Caki2 (cell line): ENCODE measurements at places on chromosomes 7 and 10.

DNA sequence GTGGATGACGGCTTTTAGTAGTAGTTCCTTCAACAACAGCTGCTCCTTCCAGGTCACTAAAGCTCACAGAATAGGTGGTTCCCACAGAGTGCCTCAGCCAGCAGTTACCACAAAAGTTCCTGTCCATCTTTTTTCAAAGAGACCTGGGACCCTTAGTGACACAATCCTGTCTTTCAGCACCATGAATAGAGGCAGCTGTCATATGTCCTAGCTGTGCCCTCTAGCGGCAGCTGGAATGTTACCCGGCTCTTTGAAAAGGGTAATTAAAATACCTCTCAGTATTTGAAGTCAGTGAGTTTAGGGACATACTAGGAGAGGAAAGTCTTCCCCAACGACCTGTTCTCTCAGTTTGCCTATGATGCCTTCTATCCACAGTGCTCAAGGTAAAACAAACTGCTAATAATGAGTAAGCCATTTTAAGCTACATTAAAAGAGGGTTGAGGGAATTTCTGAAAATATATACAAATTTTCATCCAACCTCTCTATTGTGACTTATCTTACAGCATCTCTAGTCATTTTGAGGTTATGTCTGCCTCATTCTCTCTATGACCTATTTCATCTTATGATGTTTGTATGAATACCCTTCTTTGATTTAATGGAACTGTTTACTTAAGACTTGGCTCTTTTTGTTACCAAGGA is 290.8 kb downstream of the NXPH1 start:
- peak; percentile 39 for DNase-seq

- no peak for DNase-seq
Observed at GRCh38 chr10:131808370-131808930, 92.4 kb upstream of the PPP2R2D start.

DNA sequence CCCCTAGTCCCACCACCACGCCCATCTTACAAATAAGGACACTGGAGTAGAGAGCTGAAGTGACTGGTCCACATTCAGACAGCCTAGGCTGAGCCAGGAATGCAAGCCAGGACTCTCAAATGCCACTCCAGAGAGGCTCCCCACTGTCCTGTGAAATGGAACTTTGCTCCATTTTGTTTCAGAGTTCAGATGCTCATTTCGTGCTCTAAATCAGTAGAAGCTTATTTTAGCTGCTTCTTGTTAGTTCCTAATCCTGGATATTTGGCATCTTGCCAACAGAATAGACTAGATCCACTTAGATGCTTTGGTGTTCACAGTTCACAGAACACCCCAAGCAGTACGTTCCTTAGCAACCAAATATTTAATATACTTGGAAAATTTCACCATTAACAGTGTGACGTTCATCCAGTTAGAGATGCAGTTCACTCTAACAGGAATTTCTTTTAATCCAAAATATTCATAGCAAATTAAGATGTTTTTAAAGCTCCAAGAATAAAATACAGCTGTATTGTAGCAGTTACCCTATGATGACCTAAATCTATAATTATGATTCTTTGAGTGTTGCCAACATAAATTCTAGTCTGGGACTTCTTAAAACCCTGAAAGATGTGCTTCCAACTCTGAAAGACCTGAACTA is 7.3 kb downstream of the MMP21 start:
- no peak for DNase-seq

DNA sequence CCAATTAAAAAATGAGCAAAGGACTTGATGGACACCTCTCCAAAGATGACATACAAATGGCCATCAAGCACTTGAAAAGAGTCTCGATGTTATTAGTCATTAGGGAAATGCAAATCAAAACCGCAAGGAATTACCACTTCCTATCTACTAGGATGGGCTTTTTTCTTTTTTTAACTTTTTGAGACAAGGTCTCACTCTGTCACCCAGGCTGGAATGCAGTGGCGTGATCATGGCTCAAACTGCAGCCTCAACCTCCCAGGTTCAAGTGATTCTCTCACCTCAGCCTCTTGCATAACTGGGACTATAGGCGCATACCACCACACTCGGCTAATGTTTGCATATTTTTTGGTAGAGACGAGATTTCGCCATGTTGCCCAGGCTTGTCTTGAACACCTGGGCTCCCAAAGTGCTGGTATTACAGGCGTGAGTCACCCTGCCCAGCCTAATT is 13.6 kb downstream of the NKX1-2 start:
- DNase-seq = no peak

DNA sequence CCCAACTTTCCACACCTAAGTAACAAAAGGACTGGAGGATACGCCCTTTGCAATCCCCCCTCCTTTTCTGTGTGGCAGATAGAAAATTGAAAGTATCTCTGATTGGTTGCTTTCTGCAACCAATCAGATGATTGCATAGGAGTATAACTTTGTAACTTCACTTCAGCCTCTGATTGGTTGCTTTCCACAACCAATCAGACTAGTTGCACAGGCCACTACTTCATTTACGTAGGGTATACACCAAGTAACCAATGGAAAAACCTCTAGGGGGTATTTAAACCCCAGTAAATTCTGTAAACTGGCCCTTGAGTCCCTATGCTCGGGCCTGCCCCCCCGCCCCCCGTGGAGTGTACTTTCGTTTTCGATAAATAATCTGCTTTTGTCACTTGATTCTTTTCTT is 1080.4 kb downstream of the CNTNAP2 start:
- peak; percentile 82 for DNase-seq

- DNase-seq = no peak
Observed at GRCh38 chr10:70312972-70313371, 29.2 kb upstream of the NPFFR1 start.

- no peak for DNase-seq
Observed at GRCh38 chr10:100033766-100034418, 24.1 kb upstream of the DNMBP start.

DNA sequence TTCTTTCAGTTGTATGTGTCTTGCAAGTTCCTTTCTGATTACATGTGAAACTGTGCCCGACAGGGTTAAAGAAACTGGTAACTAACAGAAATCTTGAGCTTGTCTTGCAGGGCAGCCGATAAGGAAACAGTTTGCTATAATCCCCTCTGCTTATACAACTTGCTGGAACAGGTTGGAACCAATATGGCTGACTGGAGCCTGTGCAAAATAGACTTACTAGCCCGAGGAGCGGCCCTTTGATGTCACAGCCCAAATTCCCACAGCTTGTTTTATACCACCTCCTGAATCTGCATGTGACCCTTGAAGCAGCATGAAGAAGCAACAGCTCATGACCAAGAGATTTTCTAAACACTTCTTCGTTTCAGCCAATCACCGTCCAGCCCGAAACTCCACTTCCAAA is 3.3 kb upstream of the YKT6 start:
- no peak for DNase-seq

- DNase-seq = peak; percentile 25
Observed at GRCh38 chr7:135210888-135211178, 493 bp downstream of the WDR91 start.

GRCh38 chr10:69734797-69735468 is 66.8 kb upstream of the COL13A1 start:
- no peak for DNase-seq

DNA sequence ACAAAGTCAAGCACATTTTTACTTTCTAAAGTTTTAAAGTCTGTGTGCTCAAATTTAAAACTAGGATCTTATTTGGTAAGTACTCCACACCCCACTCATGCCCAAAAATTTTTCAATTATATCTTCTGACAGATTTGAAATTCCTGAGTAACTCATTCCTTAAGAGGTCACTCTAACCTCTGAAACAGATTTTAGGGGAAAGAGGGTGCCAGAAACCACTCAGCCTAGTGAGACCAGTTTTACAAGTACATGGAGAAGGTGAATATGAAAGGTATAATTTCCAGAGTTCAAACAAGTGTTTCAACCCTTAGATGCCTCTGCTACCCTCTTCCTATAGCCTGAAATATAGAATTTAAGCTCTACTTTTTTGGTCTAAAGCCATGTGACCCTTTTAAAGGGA is 79.2 kb downstream of the C7orf25 start:
- no peak for DNase-seq

GRCh38 chr7:130877236-130877990 is 143.4 kb upstream of the KLF14 start:
- DNase-seq = no peak

GRCh38 chr7:45974540-45975360 is 53.7 kb upstream of the IGFBP3 start:
- DNase-seq = no peak

DNA sequence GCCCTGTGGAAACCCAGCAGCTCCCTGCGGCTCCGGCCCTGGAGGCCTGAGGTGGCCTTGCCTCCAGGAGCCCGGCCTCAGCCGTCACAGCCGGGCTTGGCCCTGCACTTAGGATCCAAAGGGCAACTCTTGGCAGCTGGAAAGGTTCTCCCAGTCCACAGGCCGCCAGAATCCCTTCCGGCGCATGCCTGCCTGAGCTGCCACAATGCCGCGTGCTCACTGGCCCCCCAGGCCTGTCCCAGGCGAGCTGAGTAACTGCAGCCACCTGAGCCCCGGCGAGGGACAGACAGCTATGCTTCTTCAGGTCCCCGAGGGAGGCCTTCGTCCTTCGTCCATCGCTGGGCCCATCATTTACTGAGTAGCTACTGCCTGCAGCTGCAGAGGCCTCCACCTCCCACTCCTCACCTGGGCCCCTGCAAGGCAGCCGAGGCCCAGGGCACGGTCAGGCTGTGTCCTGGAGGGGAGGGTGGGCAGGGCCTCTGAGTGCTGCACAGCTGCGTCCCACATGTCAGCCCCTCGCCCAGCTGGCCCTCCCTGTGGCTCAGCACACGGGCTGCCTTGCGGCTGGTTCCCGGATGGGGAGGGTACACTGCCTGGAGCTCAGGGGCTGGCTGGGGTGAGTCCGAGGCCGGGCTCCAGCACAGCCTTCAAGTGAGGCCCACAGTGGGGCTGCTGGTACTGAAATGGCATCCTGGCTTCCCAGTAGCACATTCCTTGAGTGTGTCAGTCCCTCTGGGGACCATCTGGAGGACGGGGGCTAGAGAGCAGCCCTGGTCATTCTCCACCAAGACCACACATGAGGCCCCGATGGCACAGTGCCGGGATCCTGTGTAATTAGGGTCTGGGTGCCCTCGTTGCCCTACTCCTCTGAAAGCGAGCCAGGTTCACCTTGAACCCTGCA is 172.5 kb downstream of the ELFN1 start:
- DNase-seq = no peak

DNA sequence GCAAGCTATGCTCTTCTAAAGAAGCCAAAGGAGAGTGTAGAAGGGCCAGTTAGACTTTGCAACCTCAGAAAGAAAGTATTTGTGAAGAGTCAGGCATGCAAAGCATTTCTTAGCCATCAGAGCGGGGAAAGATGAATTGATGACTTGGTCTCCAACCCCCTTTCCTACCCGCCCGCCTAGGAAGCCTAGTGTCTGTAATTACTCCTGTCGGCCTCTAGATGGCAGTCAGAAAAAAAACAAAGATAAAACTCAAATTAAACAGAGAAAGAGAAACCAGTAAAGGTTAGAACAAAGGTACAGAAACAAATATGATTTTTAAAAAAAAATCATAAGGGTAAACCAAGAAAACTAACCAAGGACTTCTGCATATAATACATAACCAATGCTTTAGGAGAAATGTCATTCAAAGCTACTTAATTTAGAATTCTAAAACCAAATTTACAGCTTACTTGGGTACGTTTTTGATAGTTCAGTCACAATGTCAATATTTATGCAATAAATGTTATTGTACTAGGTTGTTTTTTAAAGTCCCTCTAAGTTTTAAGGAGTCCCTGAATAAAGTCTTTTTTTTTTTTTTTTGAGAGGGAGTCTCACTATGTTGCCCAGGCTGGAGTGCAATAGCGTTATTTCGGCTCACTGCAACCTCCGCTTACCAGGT is 97.6 kb downstream of the LYZL1 start:
- peak; percentile 62 for DNase-seq

DNA sequence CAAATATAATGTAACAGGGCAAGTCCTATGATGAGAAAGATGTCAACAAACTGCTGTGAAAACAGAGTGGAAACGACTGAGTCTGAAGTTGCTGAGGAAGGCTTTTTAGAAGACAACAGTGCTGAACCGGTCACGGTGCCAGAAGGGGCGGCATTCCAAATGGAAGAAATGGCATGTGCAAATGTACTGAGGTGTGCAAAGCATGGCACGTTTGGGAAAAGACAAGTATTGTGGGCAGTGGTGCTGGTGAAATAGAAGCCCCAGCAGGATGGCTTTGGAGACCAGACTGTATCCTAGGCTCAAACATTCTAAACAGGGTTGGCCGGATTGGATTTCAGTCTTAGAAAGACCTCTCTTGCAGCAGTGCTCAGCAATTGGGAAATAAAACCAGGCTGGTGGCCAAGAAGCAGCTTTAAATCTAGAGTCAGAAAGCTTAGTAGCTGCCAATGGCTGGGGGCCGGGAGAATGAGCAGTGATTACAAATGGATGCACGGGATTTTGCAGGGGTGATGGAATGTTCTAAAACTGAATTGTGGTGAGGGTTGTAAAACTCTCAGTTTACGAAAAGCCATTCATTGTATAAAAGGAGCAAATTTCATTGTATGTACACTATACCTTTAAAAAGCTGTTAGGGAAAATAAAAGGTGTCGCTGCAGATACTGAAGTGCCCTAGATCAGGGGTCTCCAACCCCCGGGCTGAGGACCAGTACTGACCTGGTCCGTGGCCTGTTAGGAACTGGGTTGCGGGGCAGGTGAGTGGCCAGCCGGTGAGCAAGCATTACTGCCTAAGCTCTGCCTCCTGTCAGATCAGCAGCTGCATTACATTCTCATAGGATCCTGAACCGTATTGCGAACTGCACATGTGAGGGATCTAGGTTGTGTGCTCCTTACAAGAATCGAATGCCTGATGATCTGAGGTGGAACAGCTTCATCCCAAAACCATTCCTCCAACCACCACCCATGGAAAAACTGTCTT is 141.6 kb downstream of the HIBADH start:
- DNase-seq = no peak

- no peak for DNase-seq
Observed at GRCh38 chr10:129126982-129127381, 340.1 kb upstream of the MGMT start.

- peak; percentile 84 for DNase-seq
Observed at GRCh38 chr10:88110355-88110754, 246.9 kb downstream of the PTEN start.

GRCh38 chr10:34224639-34225038 is 590.5 kb downstream of the PARD3 start:
- no peak for DNase-seq

GRCh38 chr7:117138981-117139380 is 183.9 kb downstream of the WNT2 start:
- DNase-seq = no peak

- no peak for DNase-seq
Observed at GRCh38 chr7:65554-65953, 126.8 kb upstream of the FAM20C start.
